HCEC 1CT (cell line): ENCODE measurements at places on chromosomes 1 and 21.

- no peak for DNase-seq
Measured at GRCh38 chr1:225937048-225937968, 3.7 kb downstream of the LEFTY2 start.

DNA sequence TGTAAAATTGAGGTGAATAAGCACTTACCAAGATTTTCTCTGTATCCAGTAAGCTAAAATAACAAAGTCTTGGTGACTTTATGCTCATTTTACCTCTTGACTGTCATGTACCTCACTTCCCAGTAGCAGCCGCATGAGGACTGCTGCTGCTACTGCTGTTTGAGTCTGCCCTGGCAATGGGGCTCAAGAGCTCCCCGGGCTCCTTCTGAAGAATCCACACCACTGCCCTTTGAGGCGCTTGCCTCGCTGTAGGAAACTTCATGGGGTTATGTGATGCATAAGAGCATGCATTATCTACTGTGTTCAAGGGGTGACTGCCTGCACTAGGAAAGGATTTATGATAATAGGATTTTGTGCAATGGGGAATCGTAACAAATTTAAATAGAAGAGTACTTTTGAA lies 113.5 kb downstream of the NTNG1 start:
- DNase-seq: no peak

- DNase-seq: no peak
Measured at GRCh38 chr1:2476061-2476999, at the start of gene PLCH2. TSS of gene PLCH2 (plus strand) at chr1:2476289. CDS start at chr1:2476589, 300 bp downstream.

DNA sequence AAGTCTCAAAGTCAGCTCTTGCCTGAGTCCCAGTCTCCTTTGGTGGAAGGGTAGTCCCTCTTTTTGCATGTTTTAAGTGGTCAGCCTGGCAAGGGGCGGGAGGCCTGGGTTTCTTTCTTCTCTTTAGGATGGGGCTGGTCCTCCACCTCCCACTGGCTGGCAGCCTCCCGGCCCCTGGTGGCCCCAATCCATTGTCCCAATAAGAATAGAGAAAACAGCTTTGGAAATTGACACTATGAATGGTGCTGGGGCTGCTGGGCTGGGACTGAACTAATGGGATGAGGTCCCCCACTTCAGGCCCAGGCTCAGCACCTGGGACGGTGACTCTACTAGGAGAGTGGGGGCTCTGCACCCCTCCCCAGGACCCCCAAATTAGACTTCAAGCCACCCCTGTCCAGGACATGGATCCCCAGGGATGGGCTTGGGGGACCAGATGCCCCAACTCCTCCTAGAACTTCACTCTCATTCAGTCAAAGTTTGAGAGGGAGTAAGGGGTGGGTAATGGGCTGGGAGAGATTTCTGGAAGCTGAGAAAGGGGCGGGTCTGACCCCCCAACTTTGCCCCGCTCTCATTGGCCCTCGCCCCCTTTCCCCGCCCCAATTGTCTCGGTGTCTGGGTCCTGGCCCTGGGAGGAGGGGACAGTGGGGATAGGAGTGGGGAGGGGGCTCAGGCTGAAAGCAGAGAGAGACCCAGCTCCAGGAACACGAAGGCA lies 18.2 kb downstream of the SLC27A3 start:
- DNase-seq: no peak

DNA sequence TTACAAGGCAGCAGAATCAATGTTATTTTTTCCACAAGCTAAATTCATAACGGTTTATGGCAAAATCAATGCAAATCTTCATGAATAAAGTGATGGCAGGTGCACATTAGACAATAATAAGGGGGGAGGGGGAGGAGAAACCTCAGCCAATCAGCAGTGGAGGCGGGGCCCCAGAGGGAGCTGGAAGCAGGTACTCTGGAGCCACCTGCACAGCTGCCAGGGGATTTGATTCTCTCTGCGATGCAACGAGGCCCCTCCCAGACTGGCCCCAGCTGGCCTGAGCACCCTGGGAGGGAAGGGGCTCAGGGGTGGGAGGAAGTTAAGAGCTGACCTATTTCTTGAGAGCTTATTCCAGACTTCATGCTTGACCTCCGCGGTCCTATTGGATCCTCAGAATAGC lies 127.8 kb upstream of the IGSF21 start:
- DNase-seq: no peak

- DNase-seq: no peak
Measured at GRCh38 chr1:209805875-209806760, at the start of gene IRF6. TSS of gene IRF6 (minus strand) at chr1:209806142. CDS start at chr1:209801413, 4,729 bp downstream.

- no peak for DNase-seq
Measured at GRCh38 chr21:39954570-39954969, 87.3 kb downstream of the PCP4 start.

DNA sequence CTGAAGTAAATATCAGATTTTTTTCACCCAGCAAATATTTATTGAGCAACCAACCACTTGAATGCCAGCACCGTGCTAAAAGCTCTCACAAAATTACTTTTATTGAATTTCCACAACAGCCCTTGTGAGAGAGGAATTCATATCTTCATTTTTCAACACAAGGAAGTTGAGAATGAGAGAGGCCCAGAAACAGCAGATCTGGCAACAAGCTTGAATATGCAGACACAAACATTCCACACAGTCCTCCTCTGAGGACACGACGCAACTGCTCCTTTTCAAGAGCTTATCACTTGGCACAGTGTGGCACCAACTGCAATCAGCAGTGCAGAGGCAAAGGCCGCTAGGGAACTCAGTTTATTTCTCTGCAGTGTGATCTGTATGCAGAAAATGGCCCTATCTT lies 32.2 kb upstream of the IFNAR2 start:
- no peak for DNase-seq
